ENCODE measurements at places on chromosomes 6 and 20.

DNA sequence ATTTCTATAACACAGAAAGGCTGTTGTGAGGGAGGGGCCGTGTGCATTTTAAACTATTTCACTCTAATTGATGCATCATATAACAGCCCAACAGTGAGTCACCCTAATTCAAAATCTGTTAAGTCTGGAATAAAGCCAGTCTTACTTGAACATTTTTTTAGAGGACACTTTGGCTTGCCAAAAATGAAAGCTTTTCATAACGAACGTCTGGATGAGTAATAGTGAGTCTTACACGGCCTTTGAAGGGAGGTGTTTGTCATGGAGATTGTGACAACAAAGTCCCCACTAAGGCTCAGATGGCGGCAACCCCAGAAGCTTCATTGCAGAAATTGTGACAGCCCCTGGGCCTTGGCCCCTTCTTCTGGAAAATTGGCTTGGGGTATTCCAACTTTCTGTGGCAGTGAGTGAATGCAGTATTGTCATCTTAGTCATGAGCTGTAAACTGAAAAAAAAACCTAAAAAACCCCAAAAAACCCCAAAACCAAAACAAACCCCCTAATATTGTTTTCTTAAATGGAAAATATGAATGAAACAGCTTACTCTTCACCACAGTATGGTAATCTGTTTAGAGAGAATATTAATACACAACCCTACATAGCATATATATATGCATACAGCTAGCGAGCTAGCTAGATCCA lies 92.6 kb upstream of the CLDN20 start:
- DNase-seq = no peak

- DNase-seq = no peak
Observed at GRCh38 chr20:51542033-51542570, 417 bp downstream of the NFATC2 start.

DNA sequence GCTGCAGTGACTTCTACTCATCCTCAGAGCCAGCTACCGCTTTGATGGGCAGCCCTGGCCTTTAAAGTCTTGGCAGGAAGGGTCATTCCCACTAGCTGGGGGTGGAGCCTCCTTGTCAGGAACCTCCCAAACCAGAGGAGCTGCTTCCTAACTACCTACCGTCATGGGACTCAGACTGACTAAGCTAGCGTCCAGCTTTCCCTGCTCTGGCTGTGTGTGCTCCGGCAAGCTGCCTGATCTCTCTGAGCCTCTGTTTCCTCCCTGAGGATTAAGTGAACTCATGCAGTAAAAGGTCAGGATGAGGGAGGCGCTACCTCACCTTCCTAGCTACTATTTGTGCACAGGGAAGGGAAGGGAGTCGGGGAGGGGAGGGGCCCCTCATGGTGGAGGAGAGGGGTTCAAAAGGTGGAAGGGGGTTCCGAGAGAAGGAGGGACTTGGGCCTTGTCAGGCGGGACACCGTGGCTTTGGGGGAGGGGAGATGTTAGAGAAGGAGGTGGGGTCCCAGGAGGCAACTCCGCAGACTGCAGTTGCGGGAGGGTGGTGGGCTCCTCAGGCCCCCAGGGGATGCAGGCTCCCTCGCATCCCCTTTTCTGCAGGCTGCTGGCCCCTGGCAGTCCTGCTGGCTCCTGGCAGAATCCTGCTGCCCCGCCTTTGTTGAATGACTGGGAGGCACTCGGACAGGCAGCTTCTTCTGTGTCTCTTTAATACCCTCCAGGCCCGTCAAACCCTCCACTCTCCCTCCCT lies 9.8 kb downstream of the DUSP15 start:
- DNase-seq = no peak

DNA sequence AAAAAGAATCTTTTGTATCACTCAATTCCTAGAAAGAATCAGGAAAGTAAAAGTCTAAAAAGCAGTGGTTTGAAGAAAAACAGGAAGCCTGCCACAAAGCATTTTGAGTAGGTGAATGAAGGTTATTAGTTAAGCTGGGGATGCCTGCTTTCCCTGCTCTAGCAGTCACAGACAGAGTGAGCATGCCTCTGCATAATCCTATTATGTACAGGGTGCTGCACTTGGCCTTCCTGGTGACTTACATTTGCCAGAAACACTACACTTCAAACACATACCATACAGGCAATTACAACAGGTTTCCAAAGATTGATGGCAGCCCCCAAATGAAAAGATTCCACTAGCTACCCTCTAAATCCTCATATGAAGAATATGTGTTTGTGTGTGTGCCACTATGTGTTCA lies 130.8 kb downstream of the TPBG start:
- DNase-seq = no peak

DNA sequence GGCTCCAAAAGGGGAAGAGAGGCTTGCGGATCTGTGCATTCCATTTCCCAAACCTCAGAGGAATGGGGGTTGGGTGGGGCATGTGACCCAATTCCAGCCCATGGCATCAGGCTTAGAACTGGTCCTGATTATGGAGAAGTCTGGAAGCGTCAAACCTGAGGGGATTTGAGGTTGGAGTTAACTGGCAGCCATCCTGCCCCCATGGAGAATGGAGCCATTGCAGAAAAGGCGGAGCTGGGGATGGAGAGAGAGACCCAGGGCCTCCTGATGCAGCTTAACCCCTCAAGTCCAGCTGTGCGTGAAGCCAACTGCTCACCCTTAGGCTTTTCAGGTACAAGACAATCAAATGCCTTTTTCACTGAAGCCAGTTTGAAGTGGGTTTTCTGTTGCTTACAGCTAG lies 9.9 kb upstream of the SDCBP2 start:
- DNase-seq = no peak

DNA sequence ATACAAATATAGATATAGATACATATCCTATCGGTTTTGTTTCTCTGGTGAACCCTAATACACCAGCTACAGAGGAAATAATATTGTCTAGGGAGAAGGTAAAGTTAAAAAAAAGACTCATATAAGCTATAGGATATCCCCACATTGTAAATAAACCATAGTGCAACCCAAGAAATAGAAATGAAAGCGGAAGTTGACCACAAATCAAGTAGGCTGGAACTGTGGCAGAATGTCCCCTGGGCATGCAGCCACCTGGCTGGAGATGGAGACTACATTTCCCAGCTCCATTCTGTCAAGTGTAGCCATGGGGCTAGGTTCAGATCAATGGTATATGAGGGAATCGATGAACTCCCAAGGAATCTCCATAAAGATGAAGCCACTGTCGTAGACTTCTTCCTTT lies 70.1 kb upstream of the RPS6KA2 start:
- no peak for DNase-seq

DNA sequence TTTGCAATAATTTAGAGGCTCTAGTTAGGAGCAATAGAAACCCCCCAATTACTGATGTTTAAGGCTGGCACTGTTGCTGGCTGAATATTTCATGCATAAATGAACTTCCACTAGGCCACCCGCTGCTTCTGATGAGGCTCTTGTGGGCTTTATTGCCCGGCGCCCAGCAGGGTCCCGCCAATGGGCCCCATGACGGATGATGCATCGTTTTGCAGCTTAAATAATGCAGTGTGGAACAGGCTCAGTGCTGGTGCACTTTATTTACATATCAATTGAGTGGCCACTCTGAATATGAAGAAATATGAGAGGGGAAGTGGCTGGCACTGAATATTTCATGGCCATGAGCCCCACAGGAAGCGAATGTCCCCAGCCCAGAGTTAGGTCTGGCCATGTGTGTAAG lies 155.3 kb upstream of the MAFB start:
- DNase-seq = no peak

GRCh38 chr6:33075568-33076405 lies at the start of gene HLA-DPB1:
Gene HLA-DPB1 (plus strand): TSS chr6:33075990. CDS start chr6:33076042, 52 bp downstream.
- DNase-seq = no peak

DNA sequence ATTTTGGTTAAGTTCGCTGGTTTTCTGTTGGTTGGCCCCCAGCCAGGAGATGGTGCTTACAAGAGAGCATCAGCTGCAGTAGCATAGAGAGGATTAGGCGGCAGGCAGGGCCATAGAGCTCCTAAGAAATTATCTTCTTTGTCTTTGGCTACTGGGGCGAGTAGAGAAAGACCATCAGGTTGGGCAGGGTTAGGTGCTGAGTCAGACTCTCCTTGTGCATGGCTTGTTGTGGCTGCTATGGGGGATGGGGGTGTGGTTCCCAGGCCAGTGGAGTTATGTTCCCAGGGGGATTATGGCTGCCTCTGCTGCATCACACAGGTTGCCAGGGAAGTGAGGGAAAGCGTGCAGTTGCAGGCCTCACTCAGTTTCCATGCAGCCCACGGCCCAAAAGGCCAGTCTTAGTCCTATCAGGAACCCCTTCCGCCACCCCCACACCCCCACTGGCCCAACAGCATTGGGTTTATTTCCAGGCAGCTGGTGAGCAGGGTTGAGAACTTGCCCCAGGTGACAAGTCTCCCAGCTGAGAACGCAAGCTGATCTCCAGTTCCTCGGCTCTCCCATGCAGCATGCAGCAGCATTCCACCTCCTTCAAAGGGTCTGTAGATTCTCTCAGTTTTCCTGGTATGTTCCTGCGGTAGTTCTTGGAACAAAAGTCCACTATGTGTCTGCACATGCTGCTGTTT lies 243.7 kb downstream of the UTRN start:
- DNase-seq = no peak

GRCh38 chr20:48695255-48695654 lies 132.5 kb downstream of the PREX1 start:
- DNase-seq = no peak

GRCh38 chr6:121724576-121724975 lies 289.1 kb downstream of the GJA1 start:
- DNase-seq = no peak

DNA sequence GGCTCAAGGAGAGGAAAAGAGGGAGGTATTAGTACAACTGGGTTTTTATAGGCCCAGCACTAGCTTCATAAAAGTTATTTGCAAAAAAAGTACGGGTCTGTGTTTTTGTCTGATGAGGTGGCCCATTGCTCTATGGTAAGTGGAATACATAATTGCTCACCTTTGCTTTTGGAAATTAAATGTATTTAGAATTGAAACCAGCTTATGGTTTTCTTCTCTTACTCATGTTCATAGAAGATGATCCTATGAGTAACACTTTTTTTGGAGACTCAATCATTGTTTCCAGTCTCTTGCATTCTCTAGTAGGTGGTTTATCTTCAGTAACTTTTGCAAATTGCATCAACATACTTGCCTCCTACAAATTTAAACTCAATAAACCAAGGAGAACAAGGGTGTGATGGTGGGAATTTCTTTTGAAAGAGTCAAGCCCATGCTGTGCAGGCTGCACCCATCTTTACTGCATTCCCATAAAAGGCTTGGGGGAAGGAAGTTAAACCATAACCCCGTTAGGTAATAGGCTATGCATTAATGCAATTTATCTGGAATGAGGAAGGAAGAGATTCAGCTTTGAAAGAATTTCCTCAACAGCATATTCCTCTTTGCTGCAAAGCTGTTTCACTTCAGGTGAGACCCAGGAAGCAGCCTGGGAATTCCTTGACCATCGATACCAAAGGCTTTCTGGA lies 48.5 kb upstream of the EDN1 start:
- no peak for DNase-seq

- no peak for DNase-seq
Observed at GRCh38 chr20:22711971-22712755, 127.8 kb upstream of the FOXA2 start.

- DNase-seq = no peak
Observed at GRCh38 chr6:44381739-44382138, 5.8 kb upstream of the CDC5L start.

DNA sequence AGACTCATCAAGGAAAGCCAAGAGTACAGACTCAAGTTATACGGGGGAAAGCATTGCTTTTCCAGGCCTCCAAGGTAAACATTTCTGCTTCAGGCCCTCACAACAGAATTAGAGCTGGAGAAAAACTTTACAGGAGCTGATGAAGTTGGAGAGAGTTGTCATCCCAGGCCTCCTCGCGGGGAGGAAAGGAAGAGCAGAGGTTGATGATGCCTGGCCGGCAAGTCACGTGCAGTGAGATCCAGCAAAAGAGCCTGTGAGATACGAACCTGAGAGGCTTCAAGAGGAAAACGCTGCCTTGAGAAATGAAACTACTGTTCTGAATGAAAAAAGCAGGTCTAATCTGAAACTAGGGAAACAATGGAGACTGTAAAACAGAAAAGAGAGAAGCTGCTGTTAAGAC lies 122.9 kb downstream of the FAM120B start:
- no peak for DNase-seq

DNA sequence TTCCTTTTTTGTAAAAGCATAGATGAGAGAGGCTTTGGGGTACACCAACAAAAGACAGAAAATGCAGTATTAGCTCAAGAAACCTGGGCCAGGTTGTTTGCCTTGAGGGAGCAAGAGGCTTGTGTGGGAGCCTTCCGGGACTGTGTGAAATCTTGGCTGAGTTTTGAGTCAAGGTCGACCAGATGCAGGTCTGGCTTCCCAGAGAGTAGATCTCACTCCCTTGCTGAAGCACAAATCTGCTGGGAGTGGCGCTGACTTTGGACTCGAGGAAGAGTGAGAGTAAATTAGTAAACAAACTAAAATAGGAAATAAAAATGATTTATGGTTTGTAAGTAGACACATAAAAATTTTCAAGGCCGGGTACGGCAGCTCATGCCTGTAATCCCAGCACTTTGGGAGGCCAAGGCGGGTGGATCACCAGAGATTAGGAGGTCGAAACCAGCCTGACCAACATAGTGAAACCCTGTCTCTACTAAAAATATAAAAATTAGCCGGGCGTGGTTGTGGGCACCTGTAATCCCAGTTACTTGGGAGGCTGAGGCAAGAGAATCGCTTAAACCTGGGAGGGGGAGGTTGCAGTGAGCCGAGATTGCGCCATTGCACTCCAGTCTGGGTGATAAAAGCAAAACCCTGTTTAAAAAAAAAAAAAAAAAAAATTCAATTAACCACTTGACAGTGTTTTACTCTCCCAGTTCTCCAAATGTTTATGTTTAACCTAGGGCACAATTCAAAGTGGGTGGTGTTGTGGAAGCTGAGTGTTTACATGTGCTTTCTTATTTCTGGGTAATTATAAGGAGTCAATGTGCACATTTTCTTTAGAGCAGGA lies 27.7 kb upstream of the EDN1 start:
- DNase-seq = no peak

- no peak for DNase-seq
Observed at GRCh38 chr20:51363378-51363777, 179.1 kb downstream of the NFATC2 start.

DNA sequence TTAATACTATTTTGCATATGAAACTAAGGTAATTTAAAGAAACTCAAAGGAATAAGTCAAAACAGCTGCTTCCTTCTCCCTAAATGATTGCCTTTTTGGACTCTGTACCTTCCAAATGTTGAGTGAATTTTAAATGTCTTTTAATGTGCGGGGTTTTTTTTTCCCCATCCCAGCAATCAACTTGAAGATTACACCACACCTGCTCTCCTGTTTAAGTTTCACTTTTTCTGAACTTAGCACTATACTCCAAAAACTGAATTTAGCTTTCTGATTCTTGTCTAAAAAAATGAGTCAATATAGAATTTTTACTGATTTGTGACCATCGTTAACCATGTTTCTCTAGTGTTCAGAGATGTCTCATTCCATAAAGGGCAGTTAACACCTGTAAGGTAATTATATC lies 220.8 kb upstream of the THEMIS start:
- no peak for DNase-seq

GRCh38 chr6:28876710-28877109 lies 47.1 kb downstream of the TRIM27 start:
- no peak for DNase-seq

- no peak for DNase-seq
Observed at GRCh38 chr6:115634131-115634530, 426.6 kb downstream of the FRK start.
